Ovary (tissue), 10 donors: ENCODE measurements at places on chromosomes 7 and 10.
A peak's percentile ranks its signal among the peaks of the same experiment; 100 is the strongest.

GRCh38 chr10:116836083-116836482 lies 13.2 kb upstream of the ENO4 start:
- no peaks in the 10 kb centered on the region for H3K27me3 ChIP-seq
- H3K4me3 ChIP-seq: no peak overlapping the region
- no peak overlapping the region for H3K27ac ChIP-seq
- DNase-seq: no peak
- no peaks in the 10 kb centered on the region for H3K4me1 ChIP-seq
- H3K36me3 ChIP-seq: no peaks in the 10 kb centered on the region

GRCh38 chr10:132984801-132985545 lies 42.6 kb upstream of the CFAP46 start:
- no peaks in the 10 kb centered on the region for H3K4me1 ChIP-seq
- no peak for DNase-seq
- no peak overlapping the region for H3K27ac ChIP-seq

- no peaks in the 10 kb centered on the region for H3K36me3 ChIP-seq
- peaks cover 2% of the 10 kb centered on the region for H3K4me1 ChIP-seq
- peak; percentile 33 for DNase-seq
- no peaks in the 10 kb centered on the region for H3K27me3 ChIP-seq
- no peak overlapping the region for H3K4me3 ChIP-seq
- H3K27ac ChIP-seq: no peak overlapping the region
Measured at GRCh38 chr7:794671-795329, 37.5 kb upstream of the SUN1 start.

GRCh38 chr7:147413557-147413870 lies 1177.1 kb upstream of the C7orf33 start:
- H3K4me1 ChIP-seq: no peaks in the 10 kb centered on the region
- no peak overlapping the region for H3K4me3 ChIP-seq
- no peak overlapping the region for H3K27ac ChIP-seq
- no peaks in the 10 kb centered on the region for H3K36me3 ChIP-seq
- DNase-seq: no peak

DNA sequence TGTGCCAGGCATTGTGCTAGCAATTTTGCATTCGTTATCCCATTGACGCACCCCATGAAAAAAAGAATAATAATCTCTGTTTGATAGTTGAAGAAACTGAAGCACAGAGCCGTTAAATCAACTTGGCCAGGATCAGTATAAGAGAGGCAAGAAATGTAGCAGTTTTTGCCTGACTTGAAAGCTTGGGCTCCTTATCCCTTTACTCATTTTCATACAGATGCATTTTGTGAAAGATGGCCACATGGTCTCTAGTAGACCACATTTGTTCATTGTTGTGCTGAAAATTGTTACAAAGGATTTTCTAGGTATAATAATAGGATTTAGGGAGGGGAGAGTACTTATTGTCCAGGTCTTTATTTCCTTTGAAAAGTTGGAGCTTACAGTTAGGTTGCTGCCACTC lies 14.7 kb downstream of the AUTS2 start:
- H3K27me3 ChIP-seq: no peaks in the 10 kb centered on the region
- no peak overlapping the region for H3K27ac ChIP-seq
- no peak for DNase-seq
- peaks cover 9% of the 10 kb centered on the region for H3K4me1 ChIP-seq

- peaks cover 4% of the 10 kb centered on the region for H3K4me1 ChIP-seq
- no peak for DNase-seq
- H3K27ac ChIP-seq: no peak overlapping the region
- peaks cover 5% of the 10 kb centered on the region for H3K27me3 ChIP-seq
- no peaks in the 10 kb centered on the region for H3K36me3 ChIP-seq
Measured at GRCh38 chr7:526460-527034, 6.9 kb upstream of the PDGFA start.

DNA sequence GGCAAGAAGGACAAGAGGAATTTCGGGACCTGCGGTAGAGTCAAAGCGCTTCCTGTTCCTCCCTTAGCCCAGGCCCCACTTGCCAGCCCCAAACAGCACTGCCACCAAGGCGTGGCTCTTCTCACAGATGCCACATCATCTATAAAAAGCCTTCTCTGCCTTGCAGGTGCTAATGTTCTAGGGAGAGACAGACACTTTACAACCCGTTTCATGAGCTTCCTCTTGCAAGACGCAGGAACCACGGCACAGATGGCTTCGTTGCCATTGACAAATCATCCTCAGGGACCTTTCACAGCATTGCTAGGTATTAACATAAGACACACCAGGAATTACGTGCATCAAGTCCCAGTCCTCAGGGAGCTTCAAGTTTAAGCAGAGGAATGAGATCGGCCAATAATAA lies 180.9 kb downstream of the JCAD start:
- H3K27me3 ChIP-seq: no peaks in the 10 kb centered on the region
- H3K36me3 ChIP-seq: no peaks in the 10 kb centered on the region
- no peak overlapping the region for H3K27ac ChIP-seq

DNA sequence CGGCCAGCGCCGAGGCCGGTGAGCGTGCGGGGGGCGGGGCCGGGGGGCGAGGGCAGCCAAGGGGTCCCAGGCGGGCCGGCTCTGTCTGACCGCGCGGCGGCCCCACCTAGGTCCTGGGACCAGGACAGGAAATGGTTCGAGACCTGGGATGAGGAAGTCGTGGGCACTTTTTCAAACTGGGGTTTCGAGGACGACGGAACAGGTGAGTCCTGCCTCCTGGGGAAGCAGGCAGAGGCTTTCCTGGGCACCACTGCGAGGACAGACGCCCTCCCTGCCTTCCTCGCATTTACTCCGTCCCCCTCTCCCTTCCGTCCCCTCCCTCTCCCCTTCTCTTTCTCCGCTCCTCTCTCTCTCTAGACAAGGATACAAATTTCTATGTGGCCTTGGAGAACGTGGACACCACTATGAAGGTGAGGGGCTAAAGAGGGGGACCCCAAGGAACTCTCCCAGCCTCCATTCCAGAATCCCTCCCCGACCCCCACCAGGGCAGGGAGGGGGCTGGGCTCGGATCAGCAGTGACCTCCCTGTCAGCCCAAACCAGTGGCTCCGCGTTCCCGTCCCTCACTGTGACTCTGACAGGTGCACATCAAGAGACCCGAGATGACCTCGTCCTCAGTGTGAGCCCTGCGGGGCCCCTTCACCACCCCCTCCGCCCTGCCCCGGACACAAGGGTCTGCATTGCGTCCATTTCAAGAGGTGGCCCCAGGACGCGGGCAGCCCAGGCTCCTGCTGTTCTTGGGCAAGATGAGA lies 2.6 kb upstream of the MUC12 start:
- no peak overlapping the region for H3K27ac ChIP-seq
- peaks cover 8% of the 10 kb centered on the region for H3K4me1 ChIP-seq
- H3K27me3 ChIP-seq: peaks cover 3% of the 10 kb centered on the region
- H3K36me3 ChIP-seq: no peaks in the 10 kb centered on the region
- H3K4me3 ChIP-seq: peak overlapping the region; percentile 7
- no peak for DNase-seq

GRCh38 chr10:72218325-72218724 lies 2.2 kb upstream of the ASCC1 start:
- H3K27me3 ChIP-seq: no peaks in the 10 kb centered on the region
- H3K4me1 ChIP-seq: peaks cover 12% of the 10 kb centered on the region
- H3K27ac ChIP-seq: peak overlapping the region; percentile 55
- no peak overlapping the region for H3K4me3 ChIP-seq
- no peaks in the 10 kb centered on the region for H3K36me3 ChIP-seq

GRCh38 chr10:68402276-68402675 lies 4.8 kb downstream of the RUFY2 start:
- no peak overlapping the region for H3K27ac ChIP-seq
- no peak for DNase-seq
- H3K4me3 ChIP-seq: no peak overlapping the region

GRCh38 chr7:3588341-3588740 lies 287.3 kb downstream of the SDK1 start:
- H3K27me3 ChIP-seq: no peaks in the 10 kb centered on the region
- no peak overlapping the region for H3K4me3 ChIP-seq
- H3K27ac ChIP-seq: no peak overlapping the region
- no peak for DNase-seq
- H3K4me1 ChIP-seq: no peaks in the 10 kb centered on the region

GRCh38 chr7:10972174-10972573 lies 1.5 kb upstream of the PHF14 start:
- H3K4me3 ChIP-seq: no peak overlapping the region
- no peaks in the 10 kb centered on the region for H3K36me3 ChIP-seq
- H3K4me1 ChIP-seq: no peaks in the 10 kb centered on the region
- no peaks in the 10 kb centered on the region for H3K27me3 ChIP-seq
- no peak overlapping the region for H3K27ac ChIP-seq

DNA sequence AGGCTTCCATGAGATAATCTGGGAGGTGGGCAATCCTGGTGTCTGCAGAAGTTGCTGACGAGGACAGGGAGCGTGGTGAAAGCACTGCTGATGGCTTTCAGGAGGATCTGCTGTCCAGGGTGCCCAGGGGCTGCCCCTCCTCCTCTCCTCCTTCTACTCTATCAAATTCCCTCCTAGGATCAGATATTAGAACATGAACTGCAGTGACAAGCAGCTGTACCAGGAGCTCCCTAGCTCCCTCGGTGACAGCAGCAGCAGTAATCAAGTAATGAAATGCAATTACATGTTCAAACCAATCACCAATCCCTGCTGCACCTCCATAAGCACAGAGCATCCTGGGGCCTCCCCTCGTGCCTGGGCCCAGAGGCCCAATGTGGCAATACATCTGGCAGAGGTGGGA lies 46.9 kb downstream of the GRID1 start:
- no peak overlapping the region for H3K4me3 ChIP-seq
- no peaks in the 10 kb centered on the region for H3K4me1 ChIP-seq
- H3K27ac ChIP-seq: no peak overlapping the region
- H3K27me3 ChIP-seq: no peaks in the 10 kb centered on the region
- H3K36me3 ChIP-seq: no peaks in the 10 kb centered on the region

DNA sequence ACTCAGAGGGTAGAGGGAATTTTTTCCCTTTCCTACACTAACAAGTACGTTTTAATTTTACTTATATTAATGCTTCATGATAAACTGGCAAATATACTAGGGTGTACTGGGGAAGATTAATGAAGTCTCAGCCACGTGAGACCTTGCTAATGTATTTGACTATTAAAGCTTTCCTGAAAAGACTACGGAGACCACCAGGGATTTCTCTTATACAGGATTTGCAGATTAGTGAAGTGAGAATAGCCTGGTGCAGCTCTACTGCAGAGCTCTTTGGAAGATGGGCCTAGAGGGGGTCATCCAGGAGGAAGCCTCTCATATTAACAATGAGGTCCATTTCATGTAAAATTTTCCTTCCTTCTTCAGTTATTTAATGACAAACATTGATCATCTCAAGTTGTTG lies 379.0 kb downstream of the SORCS1 start:
- no peaks in the 10 kb centered on the region for H3K27me3 ChIP-seq
- no peak for DNase-seq
- H3K4me3 ChIP-seq: no peak overlapping the region
- H3K27ac ChIP-seq: no peak overlapping the region

- DNase-seq: no peak
- no peak overlapping the region for H3K27ac ChIP-seq
- no peaks in the 10 kb centered on the region for H3K27me3 ChIP-seq
- H3K4me1 ChIP-seq: no peaks in the 10 kb centered on the region
Measured at GRCh38 chr7:95718577-95719410, 53.6 kb upstream of the DYNC1I1 start.

- H3K4me1 ChIP-seq: peaks cover 4% of the 10 kb centered on the region
- no peaks in the 10 kb centered on the region for H3K27me3 ChIP-seq
- no peaks in the 10 kb centered on the region for H3K36me3 ChIP-seq
- no peak overlapping the region for H3K27ac ChIP-seq
- H3K4me3 ChIP-seq: no peak overlapping the region
Measured at GRCh38 chr7:159139639-159140038, 5.0 kb downstream of the VIPR2 start.

DNA sequence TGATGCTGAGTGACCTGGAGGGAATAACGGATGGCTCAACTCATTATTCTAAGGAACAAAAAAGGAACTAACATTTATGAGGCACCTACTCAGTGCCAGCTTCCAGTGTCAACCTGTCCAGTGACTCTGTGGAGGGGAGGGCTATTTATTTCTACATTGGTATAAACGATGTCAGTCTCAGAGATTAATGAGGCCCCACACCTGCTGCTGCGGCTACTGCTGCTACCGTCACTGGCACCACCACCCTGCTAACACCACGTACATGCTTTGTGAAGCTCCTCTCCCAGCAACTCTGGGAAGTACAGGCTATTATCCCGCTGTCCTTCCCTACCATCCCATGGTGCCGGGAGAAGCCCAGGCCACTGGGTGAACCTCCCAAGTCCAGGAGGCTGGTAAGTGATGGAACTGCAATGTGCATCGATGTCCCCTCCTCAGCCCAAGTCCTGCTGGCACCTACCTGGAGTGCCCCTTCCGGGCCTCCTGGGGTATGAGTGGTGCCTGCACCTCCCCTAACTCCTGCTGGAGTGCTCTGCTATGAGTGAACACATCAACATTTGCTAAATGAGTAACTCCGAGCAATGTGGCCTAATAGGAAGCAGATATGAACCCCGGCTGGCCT lies 101.5 kb downstream of the ARHGAP22 start:
- no peak overlapping the region for H3K27ac ChIP-seq
- H3K4me1 ChIP-seq: peaks cover 21% of the 10 kb centered on the region
- no peak overlapping the region for H3K4me3 ChIP-seq
- H3K27me3 ChIP-seq: no peaks in the 10 kb centered on the region
- H3K36me3 ChIP-seq: no peaks in the 10 kb centered on the region
- no peak for DNase-seq

- no peak for DNase-seq
- H3K4me3 ChIP-seq: no peak overlapping the region
Measured at GRCh38 chr10:644943-645334, 44.5 kb downstream of the DIP2C start.

- no peak for DNase-seq
- no peaks in the 10 kb centered on the region for H3K4me1 ChIP-seq
- no peak overlapping the region for H3K4me3 ChIP-seq
- no peaks in the 10 kb centered on the region for H3K36me3 ChIP-seq
Measured at GRCh38 chr10:52759154-52759553, 13.4 kb downstream of the MBL2 start.

- no peak overlapping the region for H3K4me3 ChIP-seq
- H3K27ac ChIP-seq: no peak overlapping the region
- H3K36me3 ChIP-seq: no peaks in the 10 kb centered on the region
- no peaks in the 10 kb centered on the region for H3K27me3 ChIP-seq
- no peak for DNase-seq
Measured at GRCh38 chr10:980468-981093, 7.7 kb upstream of the GTPBP4 start.

GRCh38 chr7:7516156-7516555 lies 19.5 kb downstream of the COL28A1 start:
- no peak overlapping the region for H3K27ac ChIP-seq
- H3K36me3 ChIP-seq: no peaks in the 10 kb centered on the region
- DNase-seq: no peak
- H3K27me3 ChIP-seq: no peaks in the 10 kb centered on the region

- H3K27ac ChIP-seq: no peak overlapping the region
- H3K27me3 ChIP-seq: no peaks in the 10 kb centered on the region
- H3K4me1 ChIP-seq: no peaks in the 10 kb centered on the region
- no peaks in the 10 kb centered on the region for H3K36me3 ChIP-seq
- H3K4me3 ChIP-seq: no peak overlapping the region
Measured at GRCh38 chr7:94069162-94069739, 65.1 kb upstream of the BET1 start.

GRCh38 chr7:150520145-150520544 lies 5.5 kb downstream of the GIMAP7 start:
- H3K36me3 ChIP-seq: no peaks in the 10 kb centered on the region
- no peaks in the 10 kb centered on the region for H3K4me1 ChIP-seq
- no peak overlapping the region for H3K27ac ChIP-seq
- DNase-seq: no peak

GRCh38 chr10:43371418-43371817 lies at the start of gene FXYD4:
Gene FXYD4, plus strand, starts transcription at chr10:43371636. Its CDS starts 2,111 bp downstream, at chr10:43373747.
- no peak within 1 kb of the TSS for H3K4me3 ChIP-seq
- H3K36me3 ChIP-seq: no peaks in the 10 kb centered on the region
- H3K27ac ChIP-seq: no peak within 1 kb of the TSS
